ENCODE measurements at places on chromosomes 16 and 17.

GRCh38 chr17:4947411-4948165, 742 bp downstream of the PFN1 start:
- DNase-seq: peak; percentile 74

GRCh38 chr17:67208232-67208631, 36.8 kb downstream of the HELZ start:
- no peak for DNase-seq

- no peak for DNase-seq
Measured at GRCh38 chr16:76653390-76654026, 376.3 kb downstream of the CNTNAP4 start.

DNA sequence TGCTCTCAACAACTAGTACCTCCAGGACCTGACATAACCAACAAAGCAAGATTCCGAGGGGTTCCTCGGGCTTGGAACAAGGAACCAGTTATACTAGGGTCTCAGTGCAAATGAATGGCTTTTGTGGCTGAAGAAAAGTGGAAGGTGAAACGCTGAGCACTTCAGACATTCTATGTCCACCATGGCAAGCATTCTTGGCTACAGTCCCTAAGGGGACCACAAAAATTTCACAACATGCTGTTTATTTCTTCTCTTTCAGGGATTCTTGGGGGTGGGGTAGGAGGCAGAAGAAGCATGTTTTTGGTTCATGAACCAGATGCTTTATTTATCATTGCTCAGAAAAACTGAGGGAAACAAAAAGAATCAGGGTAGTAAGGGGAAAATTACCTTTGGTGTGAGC, 479.9 kb upstream of the CDH11 start:
- DNase-seq: no peak

- no peak for DNase-seq
Measured at GRCh38 chr16:81767987-81768592, 11.0 kb upstream of the PLCG2 start.

- no peak for DNase-seq
Measured at GRCh38 chr16:15041271-15042004, 14.4 kb downstream of the NTAN1 start.

- DNase-seq: no peak
Measured at GRCh38 chr16:85369741-85370528, 243.2 kb upstream of the GSE1 start.

Measured in H1 (cell line).